ENCODE measurements at places on chromosomes 4 and X.

GRCh38 chr4:85769009-85769408 is 294.1 kb downstream of the ARHGAP24 start:
- no peak for DNase-seq

DNA sequence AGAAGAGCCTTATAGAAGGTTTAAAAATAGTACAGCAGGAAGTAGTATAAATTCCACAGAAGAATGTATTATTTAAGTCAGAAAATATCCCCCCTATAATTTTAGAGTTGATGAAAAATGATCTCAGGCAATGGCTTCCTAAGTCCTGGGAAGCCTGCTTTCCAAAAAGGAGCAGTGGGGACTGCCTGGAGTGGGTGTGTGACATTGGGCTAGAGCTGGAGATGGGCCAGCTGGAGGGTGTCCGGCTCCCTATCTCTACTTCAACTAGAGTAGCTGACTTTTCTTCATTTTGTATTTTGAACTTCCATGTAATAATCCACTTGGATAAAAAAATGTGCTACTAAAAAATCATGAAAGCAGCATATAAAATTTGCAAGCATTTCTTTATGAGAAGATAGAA is 253.9 kb downstream of the ANK2 start:
- DNase-seq: no peak

- no peak for DNase-seq
Measured at GRCh38 chrX:132750331-132751062, 207.9 kb downstream of the HS6ST2 start.

- no peak for DNase-seq
Measured at GRCh38 chr4:8200302-8200975, 1.3 kb downstream of the SH3TC1 start.

DNA sequence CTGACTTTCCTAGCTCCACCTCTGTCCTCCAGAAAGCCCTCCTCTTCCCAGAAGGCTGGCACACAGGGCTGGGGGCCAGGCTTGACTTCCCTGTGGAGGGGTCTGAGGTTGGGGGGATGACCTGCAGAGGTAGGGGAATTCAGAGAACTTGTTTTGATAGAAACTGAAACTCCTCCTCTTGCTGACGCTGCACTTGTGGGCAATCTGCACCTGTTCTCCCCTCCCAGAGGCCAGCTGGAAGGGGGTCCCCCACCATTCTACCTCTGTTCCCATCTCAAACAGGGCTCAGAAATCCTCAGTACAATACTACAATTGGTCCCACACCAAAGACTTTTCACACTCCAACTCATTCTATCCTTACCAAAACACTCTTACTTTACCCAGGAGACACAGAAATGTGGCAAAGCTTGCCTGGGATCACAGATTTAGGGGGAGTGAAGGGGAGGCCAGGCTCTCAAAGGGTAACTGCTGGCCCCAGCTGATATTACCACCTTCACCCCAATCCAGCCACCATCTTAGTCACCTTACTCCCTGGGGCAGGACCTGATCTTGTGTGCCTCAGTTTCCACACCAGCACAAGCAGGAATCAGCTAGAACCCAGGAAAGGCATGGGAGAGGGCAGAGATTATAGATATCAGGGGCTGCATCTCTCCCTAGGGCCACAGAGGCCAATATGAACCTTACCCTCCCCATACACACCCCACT is 18.5 kb downstream of the OTUD5 start:
- DNase-seq: peak; percentile 65

- no peak for DNase-seq
Measured at GRCh38 chrX:773292-774025, 142.9 kb downstream of the SHOX start.

GRCh38 chr4:102819588-102820365 is 7.6 kb downstream of the UBE2D3 start:
- no peak for DNase-seq

DNA sequence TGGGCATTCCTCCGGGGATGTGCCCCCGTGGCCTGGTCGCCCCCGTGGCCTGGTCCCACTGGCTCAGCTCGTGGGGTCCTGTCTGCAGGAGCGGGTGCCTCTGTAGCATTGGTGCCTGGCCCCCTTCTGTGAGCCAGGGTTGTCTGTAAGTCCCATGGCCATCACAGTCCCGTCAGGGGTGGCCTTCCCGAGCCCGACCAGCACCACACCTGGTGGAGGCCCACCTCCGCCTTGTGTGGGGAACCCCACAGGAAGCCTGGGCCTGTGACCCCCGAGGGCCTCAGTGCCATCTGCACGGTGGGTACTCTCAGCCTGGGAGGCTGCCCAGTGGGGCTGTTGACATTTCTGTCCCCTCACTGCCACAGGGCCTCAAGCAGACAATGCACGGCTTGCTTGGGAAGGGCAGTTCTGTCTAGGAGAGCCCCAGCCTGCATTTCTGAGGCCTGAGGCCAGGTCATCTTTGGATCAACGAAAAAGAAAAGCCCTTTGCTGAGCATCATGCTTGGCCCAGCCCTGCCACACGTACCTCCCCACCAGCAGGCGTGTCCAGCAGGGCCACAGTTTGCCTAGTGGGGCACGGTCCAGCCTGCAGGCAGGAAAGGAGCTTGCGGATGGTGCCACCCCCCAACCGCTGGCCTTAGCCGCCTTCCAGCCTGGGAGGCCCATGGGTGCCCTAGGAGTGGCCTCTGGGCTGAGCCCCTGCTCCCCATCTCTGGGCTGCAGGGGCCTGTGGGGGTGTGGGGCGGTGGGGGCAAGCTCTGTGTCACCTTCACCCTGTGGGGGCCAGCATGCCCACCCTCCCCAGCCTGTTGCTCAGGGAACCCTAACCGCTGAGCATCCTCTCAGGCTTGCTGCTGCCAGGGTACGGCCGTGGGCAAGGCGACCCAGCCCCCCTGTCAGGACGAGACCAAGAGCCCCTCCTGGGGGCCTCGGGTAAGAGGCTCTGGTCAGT is 23.2 kb downstream of the NKX1-1 start:
- no peak for DNase-seq

DNA sequence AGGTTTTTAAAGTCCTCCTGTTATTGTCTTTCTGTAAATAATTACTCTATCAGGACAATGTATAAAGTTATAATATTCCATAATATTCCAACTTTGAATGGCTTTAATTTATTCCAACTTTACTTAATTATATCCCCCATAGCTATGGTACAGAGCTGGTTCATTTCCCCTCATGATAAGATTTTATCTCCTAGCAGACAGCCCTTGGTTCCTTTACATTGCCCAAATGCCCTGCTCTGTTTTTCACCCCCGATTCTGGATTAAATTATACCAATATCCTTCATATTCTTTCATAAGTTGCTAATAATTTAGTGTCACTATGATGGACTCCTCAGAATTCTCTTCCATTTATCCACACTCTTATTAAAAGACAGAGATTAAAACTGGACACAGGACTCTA is 340.5 kb downstream of the MAPK10 start:
- no peak for DNase-seq

DNA sequence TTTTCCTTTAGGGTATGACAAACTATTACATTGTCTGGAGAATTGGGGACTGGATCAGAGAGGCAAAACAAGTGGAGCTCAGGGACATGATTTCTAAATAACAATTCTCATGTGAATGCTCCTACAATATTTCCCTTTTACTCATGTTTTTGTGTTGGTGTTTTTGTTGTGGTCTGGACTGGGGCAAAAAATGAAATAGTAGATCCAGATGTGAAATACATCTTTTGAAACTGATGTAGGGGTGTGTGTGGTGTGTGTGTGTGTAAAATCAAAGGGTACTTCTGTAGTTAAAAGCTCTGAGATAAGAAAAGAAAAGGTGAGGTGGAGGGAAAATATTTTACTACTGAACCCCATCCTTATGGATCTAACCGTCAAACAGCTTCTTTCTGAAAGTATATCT is 188.4 kb upstream of the RPL34 start:
- DNase-seq: no peak

- no peak for DNase-seq
Measured at GRCh38 chrX:149831473-149831872, 49.5 kb upstream of the MAGEA8 start.

DNA sequence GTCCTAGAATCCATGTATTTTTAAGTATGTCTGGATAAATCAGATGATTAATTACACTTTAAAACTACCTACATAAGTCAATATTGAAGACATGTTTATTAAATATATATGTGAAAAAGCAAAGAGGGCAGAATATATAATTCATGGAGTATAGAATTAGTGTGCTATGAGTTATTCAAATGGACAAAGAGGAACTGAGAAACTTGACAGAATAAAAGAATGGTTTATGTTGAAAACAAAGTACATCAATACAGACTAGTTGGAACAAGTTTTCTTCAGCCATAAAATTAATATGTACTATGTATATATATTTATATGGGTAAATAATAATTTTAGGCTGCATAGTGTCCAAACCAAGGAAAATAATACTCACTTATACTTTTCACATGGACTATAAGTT is 173.5 kb downstream of the NPFFR2 start:
- DNase-seq: no peak

GRCh38 chrX:1727531-1728027 is 112.7 kb downstream of the ASMT start:
- no peak for DNase-seq

GRCh38 chr4:151853034-151853433 is 92.2 kb upstream of the GATB start:
- no peak for DNase-seq

GRCh38 chrX:40843643-40844042 is 108.3 kb upstream of the MED14 start:
- no peak for DNase-seq

DNA sequence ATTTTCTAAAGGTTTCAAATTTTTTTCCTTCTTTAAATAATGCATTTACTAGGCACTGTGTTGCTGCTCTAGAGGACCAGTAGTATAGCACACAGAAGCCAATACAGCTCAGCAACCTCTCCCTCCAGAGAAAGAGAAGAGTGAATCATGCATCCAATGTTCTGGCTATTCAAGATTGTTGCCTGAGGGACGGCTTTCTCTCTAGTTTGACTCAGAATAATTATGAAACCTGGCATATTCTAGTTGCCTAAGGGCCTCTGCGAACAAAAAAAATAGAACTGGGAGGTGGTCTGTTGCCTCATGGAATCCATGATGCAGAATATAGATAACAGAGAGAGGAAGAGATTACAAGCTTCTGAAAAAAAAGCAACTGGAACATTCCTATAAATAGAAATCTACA is 1233.3 kb upstream of the PABPC4L start:
- no peak for DNase-seq

GRCh38 chrX:56932106-56932505 is 63.2 kb downstream of the SPIN3 start:
- DNase-seq: no peak

DNA sequence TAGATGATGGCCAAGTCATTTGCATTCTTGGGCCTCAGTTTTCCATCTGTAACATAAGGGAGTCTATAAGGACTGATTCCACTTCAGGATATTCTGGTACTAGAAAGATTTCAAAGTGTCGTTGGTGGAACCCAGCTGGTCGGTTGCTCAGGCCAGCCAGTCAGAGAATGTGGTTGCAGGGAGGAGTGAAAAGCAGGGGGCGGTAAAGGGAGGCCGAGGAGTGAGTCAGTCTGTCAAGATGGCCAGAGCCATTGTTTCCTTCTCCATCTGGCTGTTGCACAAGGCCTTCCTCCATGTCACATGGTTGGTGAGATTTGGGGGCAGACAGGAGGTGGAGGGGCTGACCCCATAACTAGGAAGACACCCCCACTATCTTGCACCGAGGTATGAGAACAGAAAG is 38.2 kb downstream of the STARD8 start:
- DNase-seq: no peak

DNA sequence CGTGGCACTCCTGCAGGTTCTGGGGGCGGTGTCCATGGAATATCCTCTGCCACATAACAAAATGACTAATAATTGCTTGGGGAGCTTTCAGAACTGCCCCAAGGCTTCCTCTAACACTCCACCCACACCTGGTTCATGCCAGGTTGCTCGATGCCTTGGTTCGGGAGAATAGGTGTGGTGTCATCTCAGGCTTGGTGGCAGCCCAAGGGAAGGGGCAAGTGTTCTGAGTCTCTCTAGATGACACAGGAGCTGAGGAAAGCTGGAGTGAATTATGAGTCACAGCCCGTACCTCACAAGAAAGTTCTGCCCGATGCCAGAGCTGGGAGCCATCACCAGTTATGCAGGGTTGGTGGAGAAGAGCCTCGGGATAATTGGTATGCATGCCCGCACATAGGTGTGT is 14.7 kb downstream of the FTSJ1 start:
- DNase-seq: no peak

GRCh38 chr4:139786494-139787354 is 121.1 kb downstream of the MGST2 start:
- no peak for DNase-seq

GRCh38 chr4:43835869-43836268 is 612.7 kb downstream of the KCTD8 start:
- no peak for DNase-seq

GRCh38 chr4:12911750-12912358 is 572.3 kb downstream of the RAB28 start:
- no peak for DNase-seq

DNA sequence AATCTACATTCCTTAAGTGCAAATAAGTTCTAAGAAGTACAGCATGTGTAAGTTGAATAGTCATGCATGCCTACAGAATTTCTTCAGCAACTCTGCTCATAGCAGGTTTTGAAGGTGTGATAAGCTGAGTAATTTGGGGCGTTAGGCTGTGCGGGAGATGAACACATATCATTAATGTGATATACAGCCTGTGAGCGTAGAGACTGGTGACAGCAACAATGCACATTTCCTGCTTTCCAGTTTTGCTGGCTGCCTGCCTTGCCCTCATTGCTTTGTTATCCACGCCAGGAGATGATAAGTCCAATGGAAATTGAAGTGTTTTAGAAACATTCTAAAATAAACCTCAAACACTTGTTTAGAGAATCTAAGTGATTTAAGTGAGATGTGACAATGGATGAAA is 1709.4 kb downstream of the ARAP2 start:
- DNase-seq: no peak

GRCh38 chr4:72571337-72571736 is 2.3 kb upstream of the ADAMTS3 start:
- no peak for DNase-seq

DNA sequence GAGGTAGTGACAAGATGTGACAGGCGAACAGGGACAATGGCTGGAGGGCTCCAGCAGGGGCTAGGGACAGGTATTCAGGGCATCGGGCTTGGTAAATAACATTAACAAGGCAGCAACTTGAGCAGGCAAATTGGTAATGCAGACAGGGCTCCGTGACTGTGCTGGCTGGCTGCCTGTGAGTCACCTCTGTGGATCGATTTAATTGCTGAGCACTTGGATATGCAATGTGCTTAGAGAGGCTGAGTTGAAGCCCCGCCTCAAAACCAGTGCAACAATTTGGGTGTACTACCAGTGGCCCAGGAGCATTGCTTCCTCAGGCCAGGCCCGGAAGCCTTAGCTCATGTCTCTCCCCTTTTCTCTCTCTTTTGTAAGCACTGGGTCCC is 19.5 kb downstream of the CNGA2 start:
- no peak for DNase-seq

- DNase-seq: no peak
Measured at GRCh38 chr4:47667552-47667951, 170.3 kb downstream of the CORIN start.
